Stimulated activated CD4-positive, alpha-beta T cell treated with anti-CD3 and anti-CD28 coated beads, Interleukin-4, amount 100 ng/mL, for 24 hours (primary cell): ENCODE measurements at places on chromosomes 13 and 19.
A peak's percentile ranks its signal among the peaks of the same experiment; 100 is the strongest.

- DNase-seq = no peak
These were observed 81.1 kb downstream of the DOCK9 start for GRCh38 chr13:98896868-98897144.

DNA sequence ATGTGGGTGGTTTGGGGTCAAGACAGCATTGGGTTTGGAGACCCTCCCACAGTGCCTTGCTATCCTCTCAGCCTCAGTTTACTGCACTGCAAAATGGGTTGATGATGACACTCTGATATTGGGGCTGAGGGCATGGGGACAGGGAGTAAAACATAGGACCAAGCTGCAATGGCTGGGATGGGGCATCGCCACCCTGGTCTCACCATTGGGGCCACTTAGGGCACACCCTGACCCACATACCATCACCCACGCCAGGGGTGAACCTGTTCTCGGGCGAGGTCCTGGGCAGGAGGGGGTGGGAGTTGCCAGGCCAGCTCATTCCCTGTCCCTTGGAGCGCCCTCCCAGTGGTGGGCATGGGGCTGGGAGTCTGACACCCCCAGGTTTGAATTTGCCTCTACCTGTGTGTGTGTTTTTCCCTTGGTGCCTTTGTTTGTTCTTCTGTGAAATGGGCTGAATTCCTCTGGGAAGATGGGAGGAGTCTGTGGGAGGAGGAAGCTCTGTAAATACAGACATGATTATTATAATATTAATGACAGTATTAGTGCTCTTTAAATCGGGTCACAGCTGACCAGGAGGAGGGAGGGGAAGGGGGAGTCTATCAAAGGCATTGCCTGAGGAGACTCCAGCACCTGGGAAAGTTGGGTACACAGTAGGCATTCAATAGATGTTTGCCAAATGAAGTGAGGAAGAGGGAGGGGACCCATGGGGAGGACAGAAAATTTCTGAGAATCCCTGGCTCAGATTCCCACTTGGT, 2.2 kb upstream of the FCHO1 start:
- DNase-seq = no peak

GRCh38 chr13:113502686-113503085, 12.2 kb upstream of the DCUN1D2 start:
- DNase-seq = no peak

- DNase-seq = no peak
These were observed 739 bp downstream of the EIF3G start for GRCh38 chr19:10118960-10119359.

DNA sequence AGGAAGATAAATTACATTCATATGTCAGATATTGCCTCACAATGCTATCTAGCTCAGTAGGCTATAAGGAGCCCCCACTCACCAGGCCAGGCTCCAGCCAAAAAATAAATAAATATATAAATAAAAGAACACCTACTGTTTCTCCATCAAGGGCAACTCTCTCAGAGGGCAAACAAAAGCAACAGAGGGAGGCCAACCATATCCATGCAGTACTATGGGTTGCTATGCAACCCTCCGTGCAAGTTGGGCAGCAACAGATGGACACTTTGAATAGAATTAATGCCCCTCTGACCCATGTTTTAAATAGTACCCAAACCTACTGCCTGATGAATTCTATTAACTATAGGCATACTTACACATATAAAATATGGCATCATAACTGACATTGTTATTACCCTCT, 279.8 kb upstream of the EDNRB start:
- DNase-seq = no peak

DNA sequence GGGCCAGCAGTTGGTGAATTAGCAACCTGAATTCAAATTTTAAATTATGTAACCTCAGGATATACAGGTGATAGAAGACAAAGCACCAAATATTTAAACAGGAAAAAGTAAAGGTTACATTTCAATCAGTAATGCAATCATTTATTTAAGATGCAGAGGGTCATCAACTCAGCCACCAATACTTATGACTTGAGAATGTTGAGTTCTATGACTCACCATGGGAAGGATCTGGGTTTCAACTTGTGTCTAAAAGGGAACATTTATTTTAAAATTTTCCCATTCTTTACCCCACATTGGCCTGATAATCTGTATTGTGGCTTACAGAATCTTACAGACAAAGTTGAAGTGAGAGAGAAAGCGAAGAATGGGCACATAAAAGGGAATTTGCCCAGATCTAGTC, 418.0 kb downstream of the NDFIP2 start:
- no peak for DNase-seq

- no peak for DNase-seq
These were observed 19.2 kb downstream of the MIER2 start for GRCh38 chr19:325173-325936.

DNA sequence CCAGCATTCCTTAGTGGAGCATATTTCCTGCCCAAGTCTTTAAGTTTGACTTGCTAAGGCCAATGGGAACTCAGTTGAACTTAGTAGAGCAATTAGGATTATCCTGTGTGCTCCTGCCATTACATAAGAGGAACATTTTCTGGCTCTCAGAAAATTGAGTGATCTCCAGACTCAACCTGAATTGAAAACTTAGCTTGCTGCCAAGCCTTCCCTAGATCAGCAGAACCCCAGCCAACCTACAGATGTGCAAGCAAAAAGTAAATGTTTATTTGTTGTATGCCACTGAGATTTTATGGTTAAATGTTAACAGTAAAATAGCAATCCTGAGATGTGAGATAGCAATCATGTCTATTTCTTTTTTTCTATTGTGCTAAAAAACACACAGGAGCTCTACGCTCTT, 350.9 kb downstream of the OLFM4 start:
- no peak for DNase-seq

DNA sequence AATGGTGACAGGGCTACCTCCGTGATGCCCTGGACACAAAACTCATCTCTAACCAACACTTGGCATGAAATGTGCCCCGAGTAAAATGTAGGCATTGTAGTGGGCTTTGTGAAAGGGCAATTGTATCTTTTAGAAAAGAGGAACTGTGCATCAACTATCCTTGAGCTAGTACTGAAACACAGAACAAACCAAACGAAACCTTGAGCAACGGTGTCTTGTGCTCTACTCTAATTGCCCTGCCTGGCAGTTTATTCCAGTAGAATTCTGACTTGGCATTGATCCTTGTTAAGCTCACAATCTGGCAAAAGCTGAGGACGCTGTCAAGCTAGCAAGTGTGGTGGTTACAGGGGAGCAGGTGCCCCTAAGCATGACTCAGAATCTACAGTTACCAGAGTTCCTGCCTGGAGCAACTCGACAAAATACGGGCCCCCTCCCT, 707.1 kb upstream of the SPRY2 start:
- DNase-seq = no peak

DNA sequence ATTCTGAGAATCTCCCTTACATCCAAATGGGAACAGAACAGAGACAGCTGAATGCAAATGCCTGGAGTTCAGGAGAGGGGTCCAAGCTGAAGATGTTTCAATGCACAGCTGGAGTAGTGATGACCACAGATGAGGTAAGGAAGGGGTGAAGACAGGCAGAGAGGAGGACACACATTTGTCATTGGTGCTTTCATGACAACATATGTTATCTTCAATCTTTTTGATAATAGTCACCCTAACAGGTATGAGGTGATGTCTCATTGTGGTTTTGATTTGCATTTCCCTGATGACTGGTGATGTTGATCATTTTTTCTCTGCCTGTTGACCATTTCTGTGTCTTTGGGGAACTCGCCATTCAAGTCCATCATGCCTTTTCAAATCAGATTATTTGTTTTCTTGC, 19.2 kb downstream of the SIGLEC7 start:
- DNase-seq = no peak

- DNase-seq = peak; percentile 73
These were observed 24.1 kb downstream of the LGALS16 start for GRCh38 chr19:39679791-39680168.

- DNase-seq = no peak
These were observed 194.7 kb downstream of the LMO7 start for GRCh38 chr13:75830842-75831241.

DNA sequence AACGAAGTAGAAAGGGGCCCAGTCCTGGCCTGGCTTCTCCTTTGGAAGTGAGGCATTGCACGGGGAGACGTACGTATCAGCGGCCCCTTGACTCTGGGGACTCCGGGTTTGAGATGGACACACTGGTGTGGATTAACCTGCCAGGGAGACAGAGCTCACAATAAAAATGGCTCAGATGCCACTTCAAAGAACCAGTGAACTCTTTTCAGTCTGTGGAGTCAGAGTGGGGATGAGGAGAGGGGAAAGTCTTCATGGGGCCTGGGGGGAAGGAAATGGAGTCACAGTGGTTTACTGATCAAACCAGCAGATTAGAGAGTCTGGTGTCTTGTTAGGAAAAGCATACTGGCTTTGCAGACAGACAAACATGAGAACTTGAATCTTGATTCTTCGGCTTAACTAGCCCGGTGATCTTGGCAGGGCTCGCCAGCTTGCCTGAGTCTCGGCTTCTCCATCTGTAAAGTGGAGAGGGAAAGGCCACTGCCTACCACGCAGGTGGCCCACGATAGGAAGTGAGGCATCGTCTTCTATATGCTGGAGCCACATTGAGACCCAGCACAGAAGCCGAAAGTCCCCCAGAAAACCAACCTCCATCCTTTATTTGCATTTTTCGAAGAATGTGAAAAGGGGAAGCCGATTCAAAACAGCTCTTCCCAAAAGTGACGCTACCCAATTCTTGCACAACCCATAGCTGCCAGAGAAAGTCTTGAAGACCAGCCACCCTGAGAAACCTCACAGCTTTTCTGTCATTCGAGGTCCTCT, at the start of gene FFAR1:
FFAR1 (plus strand) TSS at position 732 of the 759 bp plus-strand sequence. CDS start 3,650 bp downstream, outside the sequence.
- DNase-seq = peak; percentile 54

DNA sequence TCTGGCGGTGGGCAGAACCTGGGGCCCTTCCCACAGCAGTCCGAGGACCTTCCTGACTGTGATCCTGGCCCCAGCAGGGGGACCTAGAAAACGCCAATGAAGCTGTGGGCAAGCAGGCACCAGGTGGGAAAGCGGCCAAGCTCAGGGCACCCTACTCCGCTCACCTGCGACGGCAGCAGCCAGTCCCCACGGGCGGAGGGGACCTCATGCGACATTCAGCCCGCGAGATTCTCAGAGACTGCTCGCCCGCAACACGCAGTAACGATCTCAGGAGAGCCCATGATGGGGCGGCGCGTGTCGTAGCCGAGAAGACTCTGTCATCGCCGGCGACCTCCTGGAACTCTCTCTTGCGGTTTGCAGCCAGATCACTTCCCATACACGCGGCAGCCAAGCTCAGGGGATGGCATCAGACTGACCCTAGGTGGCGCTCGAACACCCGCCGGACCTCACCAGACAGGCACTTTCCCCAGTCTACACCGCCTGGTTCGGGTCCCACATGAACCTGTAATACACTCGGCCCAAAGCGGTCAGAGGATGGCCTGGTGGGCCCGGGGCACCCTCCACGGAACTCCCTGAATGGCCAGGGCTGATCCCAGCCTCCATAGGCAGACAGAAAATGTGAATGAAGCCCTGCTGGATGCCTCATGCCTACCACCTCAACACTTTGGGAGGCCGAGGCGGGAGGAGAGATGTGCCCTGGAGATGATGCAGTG, 26.5 kb downstream of the MAN2B1 start:
- peak; percentile 90 for DNase-seq

- no peak for DNase-seq
These were observed 2.4 kb upstream of the CYP2F1 start for GRCh38 chr19:41111750-41112295.

DNA sequence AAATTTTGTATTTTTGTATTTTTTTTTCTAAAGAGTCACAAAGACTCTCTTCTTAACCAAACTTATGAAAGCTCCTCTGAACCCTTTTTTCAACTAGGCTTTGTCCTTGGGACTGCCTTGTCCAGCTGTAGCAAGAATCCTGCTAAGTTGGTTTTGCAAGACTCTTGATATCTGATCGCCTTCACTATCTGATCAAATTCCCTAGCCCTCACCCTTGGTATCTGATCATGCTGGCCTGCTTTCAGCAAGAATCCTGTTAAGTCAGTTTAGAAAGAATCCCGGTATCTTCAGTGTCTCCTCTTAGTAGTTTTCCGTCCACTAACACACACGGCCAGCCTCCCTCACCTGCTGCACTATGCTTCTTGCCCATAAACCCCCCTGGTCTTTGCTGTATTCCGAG, 1.9 kb upstream of the SIGLEC5 start:
- DNase-seq = no peak

- peak; percentile 58 for DNase-seq
These were observed 50.6 kb upstream of the UQCRFS1 start for GRCh38 chr19:29263305-29264135.

- DNase-seq = no peak
These were observed 72.4 kb downstream of the KDM4B start for GRCh38 chr19:5041168-5041912.

DNA sequence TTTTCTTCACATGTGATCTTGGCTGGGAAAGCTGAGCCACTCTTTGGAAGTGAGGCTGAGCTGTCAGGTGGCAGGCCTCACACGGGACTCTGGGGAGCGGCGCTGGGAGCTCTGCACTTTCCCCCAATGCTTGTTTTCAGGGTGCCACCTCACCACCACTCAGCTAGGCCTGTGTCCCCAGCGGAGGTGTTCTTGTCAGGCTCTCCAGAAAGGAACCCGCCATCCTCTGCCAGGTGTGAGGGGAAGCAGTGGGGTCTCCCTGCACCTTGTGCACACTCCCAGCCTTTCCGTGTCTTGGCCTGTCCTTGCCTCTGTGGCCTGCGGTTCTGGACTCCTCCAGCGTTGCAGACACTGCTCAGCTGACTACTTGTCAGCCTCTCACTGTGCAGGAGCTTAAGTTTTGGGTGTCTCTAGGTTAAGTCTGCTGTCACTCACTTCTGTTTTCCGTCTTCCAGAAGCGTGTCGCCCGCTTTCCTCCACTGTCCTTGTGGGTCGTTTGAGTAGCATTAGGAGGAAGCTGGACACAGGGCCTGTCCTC, 51.9 kb downstream of the GGACT start:
- no peak for DNase-seq

DNA sequence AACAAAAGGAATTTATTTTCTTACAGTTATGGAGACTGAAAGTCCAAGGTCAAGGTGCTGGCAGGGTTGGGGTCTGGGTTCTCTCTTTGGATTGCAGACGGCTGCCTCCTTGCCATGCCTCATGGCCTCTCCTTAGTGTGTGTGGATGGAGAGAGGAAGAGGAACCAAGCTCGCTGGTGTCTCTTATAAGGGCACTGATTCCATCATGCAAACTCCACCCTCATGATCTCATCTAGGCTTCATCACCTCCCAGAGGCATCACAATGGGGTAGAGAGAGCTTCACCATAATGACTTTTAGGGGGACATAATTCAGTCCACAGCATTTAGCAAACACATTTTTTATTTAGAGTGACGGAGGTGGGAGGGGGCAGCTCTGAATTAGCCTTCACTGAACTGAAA, 104.9 kb upstream of the ABCC4 start:
- DNase-seq = no peak

DNA sequence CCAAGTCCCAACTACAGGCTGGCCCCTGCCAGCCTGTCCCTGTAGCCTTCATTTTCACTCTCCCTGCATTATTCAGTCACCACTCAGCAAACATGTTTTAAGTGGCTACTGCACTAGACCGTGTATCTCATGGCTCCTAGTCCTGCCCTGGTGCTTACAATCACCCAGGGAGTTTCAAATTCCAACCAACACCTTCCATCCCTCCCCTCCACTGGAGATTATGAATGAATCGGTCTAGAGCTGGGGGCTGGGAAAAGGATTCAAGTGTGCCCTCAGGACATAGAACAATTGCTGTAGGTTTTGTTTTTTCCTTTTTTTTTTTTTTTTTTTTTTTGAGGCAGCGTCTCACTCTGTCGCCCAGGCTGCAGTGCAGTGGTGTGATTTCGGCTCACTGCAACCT, 15.0 kb upstream of the TNFAIP8L1 start:
- DNase-seq = no peak
